ENCODE measurements at places on chromosomes 2 and 18.

GRCh38 chr2:150570712-150571111 is 83.2 kb upstream of the RND3 start:
- no peak for DNase-seq

DNA sequence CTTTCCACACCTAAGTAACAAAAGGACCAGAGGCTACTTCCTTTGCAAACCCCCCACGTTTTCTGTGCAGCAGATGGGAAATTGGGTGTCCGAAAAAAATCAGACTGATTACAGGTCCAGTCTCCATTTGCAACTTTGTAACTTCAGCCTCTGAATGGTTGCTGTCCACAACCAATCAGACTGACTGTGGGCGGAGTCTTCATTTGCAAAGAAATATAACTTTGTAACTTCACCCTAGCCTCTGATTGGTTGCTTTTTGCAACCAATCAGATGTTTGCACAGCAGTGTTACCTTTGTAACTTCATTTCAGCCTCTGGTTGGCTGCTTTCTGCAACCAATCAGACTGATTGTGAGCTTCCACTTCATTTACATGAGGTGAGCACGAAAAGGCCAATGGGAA is 27.8 kb upstream of the CACNB4 start:
- DNase-seq = no peak

DNA sequence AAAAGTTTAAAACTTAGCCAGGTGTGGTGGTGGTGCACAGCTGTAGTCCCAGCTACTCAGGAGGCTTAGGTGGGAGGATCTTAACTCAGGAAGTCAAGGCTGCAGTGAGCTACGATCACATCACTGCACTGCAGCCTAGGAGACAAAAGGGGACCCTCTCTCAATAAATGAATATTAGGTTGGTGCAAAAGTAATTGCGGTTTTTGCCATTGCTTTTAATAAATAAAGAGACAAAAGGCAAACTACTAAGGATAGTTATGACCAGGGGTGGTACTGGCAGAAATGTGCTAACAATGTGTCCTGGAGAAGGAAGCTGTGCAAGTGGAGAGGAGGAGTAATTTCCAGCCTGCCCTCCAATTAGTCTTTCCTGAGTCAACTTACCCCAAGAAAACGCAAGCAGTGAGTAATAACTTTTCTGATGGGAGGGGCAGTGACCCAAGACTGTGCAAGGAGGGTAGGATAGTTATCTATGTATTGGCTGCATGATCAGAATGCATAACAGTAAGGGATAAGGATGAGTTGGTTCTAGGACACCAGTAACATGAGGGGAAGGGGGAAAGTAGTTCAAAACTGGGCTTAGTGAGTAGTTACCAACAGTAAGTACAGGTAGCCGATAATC is 1.5 kb downstream of the EXOC6B start:
- no peak for DNase-seq

- peak; percentile 91 for DNase-seq
Measured at GRCh38 chr18:22933206-22933965, at the start of gene RBBP8. RBBP8 (plus strand) TSS chr18:22933328; CDS start chr18:22936852, 3,524 bp downstream.

DNA sequence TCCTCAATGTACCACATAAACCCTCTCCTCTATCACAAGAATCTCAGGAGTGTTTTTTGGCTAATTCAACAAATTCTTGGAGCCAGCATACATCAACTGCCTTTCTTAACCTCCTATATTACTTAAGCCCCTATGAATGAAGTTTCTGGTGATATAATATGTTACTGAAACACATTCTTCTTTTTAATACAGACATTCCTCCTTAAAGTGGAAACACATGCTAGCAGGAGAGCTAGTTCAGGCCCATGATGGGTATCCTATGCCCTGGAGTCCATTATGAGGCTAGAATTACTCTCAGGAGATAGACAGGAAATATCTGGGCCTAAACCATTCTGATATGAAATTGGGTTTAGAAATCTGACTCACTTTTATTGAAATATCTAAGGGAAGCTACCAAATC is 26.6 kb upstream of the RMDN2 start:
- DNase-seq = no peak

DNA sequence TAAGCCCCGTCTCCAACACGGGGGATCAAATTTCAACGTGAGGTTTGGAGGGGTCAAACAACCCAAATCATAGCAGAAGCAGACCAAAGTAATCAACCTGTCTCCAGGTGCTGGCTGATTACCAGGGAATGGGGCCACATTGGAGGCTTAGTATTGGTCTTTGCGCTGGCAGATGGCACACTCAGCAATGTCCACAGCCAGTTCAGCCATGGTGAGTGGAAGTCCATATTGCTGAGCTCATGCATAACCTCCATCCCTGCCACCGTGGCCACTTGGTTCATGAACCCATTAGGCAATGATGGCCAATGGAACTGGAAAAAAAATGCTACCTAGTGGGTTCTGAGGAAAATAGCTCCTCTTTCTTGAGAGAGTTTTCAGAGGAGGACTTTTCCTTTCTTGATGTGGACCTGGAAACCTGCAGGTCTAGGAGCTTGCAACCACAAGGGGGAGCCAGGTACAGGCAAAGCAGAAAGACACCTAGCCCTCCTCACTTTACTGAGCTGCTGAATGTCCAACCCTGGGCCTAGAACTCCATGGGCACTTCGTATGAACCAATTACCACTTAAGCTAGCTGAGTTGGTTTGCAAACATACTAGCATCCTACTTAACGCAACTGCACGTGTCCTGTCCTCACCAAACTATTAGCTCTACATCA is 128.0 kb upstream of the GYPC start:
- DNase-seq = no peak

- DNase-seq = no peak
Measured at GRCh38 chr2:232460171-232460570, 4.2 kb downstream of the ALPI start.

GRCh38 chr2:28247290-28247689 is 145.4 kb upstream of the FOSL2 start:
- no peak for DNase-seq

GRCh38 chr2:241940329-241940728 is 70.8 kb downstream of the RTP5 start:
- no peak for DNase-seq

- DNase-seq = no peak
Measured at GRCh38 chr2:134305109-134305491, 51.2 kb downstream of the MGAT5 start.

DNA sequence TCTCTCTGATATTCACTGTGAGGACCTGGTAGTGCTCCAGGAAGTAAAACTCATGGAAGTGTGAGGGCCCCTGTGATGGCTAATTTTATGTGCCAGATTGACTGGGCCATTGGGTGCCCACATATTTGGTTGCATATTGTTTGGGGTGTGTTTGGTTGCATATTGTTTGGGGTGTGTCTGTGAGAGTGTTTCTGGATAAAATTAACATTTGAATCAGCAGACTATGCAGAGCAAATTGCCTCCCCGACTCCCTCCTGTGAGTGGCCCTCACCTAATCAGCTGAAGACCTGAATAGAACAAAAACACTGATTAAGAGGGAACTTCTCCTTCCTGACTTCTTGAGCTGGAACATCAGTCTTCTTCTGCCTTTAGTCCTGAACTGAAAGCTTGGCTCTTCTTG is 173.3 kb upstream of the LINC00305 start:
- no peak for DNase-seq

- no peak for DNase-seq
Measured at GRCh38 chr18:31792580-31792911, 31.9 kb upstream of the SLC25A52 start.

DNA sequence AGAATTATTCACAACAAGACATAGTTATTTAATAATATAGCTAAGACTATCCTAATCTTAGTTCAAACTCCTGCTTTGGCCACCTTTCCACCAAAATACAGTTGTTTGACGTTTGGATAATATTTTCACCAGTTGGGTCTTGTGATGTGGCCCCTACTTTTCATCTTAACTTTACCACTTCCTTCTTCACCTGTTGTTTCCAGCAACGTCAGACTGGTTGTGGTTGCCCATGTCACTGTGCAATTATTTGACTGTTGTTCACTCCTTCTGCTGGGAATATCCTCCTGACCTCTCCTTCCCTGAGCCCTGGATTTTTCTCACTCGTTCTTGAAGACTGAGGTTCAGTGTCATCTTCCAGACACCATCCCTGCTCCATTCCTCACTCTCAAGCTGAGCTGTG is 132.2 kb upstream of the RASGRP3 start:
- no peak for DNase-seq

GRCh38 chr2:222613715-222614331 is 42.1 kb downstream of the FARSB start:
- no peak for DNase-seq

- no peak for DNase-seq
Measured at GRCh38 chr18:64707052-64707451, 558.2 kb upstream of the LINC00305 start.

All from left renal cortex interstitium (tissue), 4 donors.